ENCODE measurements at places on chromosomes 2 and 18.

GRCh38 chr18:36903215-36903928, 74.4 kb downstream of the KIAA1328 start:
- no peaks in the 10 kb centered on the region for H3K4me1 ChIP-seq
- H3K27ac ChIP-seq: no peak overlapping the region
- H3K36me3 ChIP-seq: no peaks in the 10 kb centered on the region
- no peaks in the 10 kb centered on the region for H3K27me3 ChIP-seq
- no peak for DNase-seq

- no peak overlapping the region for H3K27ac ChIP-seq
- no peak for DNase-seq
- no peaks in the 10 kb centered on the region for H3K4me1 ChIP-seq
- no peaks in the 10 kb centered on the region for H3K36me3 ChIP-seq
- H3K27me3 ChIP-seq: no peaks in the 10 kb centered on the region
These were observed 44.7 kb downstream of the TGFA start for GRCh38 chr2:70508711-70509462.

DNA sequence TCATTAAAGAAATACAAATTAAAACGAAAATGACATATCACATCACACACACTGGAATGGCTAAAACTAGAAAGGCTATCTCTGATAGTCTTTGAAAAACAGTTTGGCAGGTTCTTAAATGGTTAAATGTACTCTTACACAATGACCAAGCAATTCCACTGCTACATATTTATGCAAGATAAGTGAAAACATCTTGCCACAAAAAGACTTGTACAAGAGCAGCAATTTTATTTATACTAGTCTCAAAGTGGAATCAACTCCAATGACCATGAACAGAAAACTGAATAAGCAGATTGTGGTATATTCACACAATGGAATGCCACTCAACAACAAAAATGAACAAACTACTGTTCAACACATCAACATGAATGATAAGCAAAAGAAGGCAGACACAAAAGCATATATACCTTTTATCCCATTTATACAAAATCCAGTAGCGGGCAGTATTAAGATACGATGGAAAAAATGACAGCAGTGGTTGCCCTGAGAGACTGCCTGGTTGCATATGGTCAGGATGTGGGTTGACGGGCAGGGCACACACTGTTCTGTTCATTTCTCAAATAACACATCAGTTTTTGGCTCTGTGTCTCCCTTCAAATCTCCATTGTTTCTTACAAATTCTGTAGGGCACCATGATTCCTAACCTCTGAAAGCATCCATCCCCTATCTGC, 25.4 kb downstream of the SP100 start:
- H3K27ac ChIP-seq: peak overlapping the region; percentile 80
- no peak overlapping the region for H3K4me3 ChIP-seq
- H3K36me3 ChIP-seq: peaks cover 69% of the 10 kb centered on the region
- H3K4me1 ChIP-seq: peaks cover 67% of the 10 kb centered on the region
- peak; percentile 58 for DNase-seq

DNA sequence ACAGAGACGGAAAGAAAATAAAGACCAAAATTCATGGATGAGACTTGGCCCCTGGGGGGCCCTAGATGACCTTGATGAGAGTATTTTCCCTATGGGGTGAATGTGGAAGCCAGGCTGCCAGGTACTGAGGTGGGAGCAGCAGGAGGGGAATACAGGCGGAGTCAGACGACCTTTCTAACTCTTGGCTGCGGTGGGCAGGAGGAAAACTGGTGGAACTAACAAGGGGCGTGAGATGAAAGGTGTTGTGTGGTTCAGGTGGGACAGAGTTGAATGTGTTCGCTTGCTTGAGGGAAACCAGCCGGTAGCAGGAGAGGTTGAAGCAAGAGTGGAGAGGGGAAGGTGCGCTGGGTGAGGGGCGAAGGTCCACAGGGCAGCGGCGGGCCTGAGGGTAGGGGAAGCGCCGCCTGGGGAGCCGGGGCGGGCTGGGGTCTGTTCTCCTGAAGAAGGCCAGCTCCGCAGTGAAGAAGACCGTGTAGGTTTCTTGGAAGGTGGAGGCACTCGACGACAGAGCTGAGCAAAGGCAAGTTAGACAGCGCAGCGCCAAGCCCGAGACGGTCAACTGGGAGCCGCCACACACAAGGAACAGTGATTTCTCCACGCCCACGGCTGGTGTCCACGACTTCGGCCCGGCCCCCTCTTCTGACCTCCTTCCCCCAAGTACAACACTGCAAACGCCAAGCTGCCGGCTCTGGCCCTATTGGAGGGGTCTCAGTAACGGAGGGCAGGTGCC, 61.7 kb downstream of the GNAL start:
- peaks cover 9% of the 10 kb centered on the region for H3K27me3 ChIP-seq
- H3K4me1 ChIP-seq: peaks cover 4% of the 10 kb centered on the region
- H3K27ac ChIP-seq: no peak overlapping the region
- H3K4me3 ChIP-seq: no peak overlapping the region
- no peaks in the 10 kb centered on the region for H3K36me3 ChIP-seq

DNA sequence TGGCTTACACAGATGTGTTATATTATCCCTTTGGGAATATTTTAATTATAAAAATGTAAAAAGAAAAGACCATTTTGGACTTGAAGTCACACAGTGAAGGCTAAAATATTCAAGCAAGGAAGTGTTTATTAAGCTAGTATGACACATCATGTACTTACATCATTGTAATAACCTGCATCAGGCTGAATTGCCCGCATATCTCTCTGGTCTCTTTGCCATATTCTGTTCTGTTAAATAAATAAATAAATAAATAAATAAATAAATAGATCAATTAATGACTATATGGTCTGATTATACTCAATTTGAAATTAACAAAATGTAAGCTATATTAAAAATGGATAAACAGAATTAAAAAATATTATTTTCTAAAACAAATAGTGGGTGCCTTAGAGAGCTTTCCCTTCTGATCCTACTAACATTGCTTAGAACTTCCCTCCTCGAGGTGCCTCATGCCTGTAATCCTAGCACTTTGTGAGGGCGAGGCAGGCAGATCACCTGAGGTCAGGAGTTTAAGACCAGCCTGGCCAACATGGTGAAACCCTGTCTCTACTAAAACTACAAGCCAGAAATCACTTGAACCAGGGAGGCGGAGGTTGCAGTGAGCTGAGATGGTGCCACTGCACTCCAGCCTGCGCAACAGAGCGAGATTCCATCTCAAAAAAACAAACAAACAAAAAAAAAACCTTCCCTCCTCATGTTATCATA, 42.0 kb downstream of the WDR33 start:
- peak overlapping the region; percentile 5 for H3K27ac ChIP-seq
- H3K4me3 ChIP-seq: no peak overlapping the region
- H3K4me1 ChIP-seq: peaks cover 2% of the 10 kb centered on the region
- peaks cover 50% of the 10 kb centered on the region for H3K36me3 ChIP-seq
- no peak for DNase-seq

DNA sequence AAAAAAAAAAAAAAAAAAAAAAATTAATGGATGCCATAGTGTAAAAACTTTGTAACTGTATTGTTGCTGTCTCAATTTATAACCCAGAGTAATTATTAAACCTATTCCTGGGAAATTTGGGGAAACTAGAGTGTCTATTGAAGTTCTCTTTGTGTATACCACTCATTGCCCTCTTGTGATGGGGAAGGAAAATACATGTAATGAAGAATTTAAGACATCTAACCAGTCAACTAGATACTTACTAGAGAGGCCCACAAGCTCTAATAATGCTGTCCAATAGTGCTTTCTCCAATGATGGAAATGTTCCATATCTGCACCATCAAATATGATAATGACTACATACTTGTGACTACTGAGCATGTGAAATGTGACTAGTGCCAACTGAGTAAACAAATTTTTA, 168.5 kb upstream of the SLC39A10 start:
- H3K36me3 ChIP-seq: no peaks in the 10 kb centered on the region
- no peak overlapping the region for H3K4me3 ChIP-seq
- no peaks in the 10 kb centered on the region for H3K27me3 ChIP-seq
- H3K27ac ChIP-seq: no peak overlapping the region
- no peak for DNase-seq

GRCh38 chr18:35042389-35043071, 1.3 kb downstream of the MAPRE2 start:
- no peaks in the 10 kb centered on the region for H3K27me3 ChIP-seq
- peak overlapping the region; percentile 99 for H3K4me3 ChIP-seq
- peaks cover 82% of the 10 kb centered on the region for H3K4me1 ChIP-seq
- peak overlapping the region; percentile 96 for H3K27ac ChIP-seq
- H3K36me3 ChIP-seq: no peaks in the 10 kb centered on the region

- H3K27ac ChIP-seq: no peak overlapping the region
- no peak overlapping the region for H3K4me3 ChIP-seq
- DNase-seq: no peak
- peaks cover 50% of the 10 kb centered on the region for H3K4me1 ChIP-seq
These were observed 157.9 kb upstream of the APCDD1 start for GRCh38 chr18:10296491-10296890.

GRCh38 chr2:119372778-119373568, 6.2 kb downstream of the DBI start:
- peaks cover 4% of the 10 kb centered on the region for H3K4me1 ChIP-seq
- no peaks in the 10 kb centered on the region for H3K27me3 ChIP-seq
- H3K27ac ChIP-seq: no peak overlapping the region
- DNase-seq: no peak
- no peak overlapping the region for H3K4me3 ChIP-seq

GRCh38 chr2:64677530-64677929, 23.8 kb upstream of the SERTAD2 start:
- H3K27ac ChIP-seq: no peak overlapping the region
- no peaks in the 10 kb centered on the region for H3K27me3 ChIP-seq
- H3K36me3 ChIP-seq: no peaks in the 10 kb centered on the region
- no peak for DNase-seq
- H3K4me3 ChIP-seq: no peak overlapping the region

DNA sequence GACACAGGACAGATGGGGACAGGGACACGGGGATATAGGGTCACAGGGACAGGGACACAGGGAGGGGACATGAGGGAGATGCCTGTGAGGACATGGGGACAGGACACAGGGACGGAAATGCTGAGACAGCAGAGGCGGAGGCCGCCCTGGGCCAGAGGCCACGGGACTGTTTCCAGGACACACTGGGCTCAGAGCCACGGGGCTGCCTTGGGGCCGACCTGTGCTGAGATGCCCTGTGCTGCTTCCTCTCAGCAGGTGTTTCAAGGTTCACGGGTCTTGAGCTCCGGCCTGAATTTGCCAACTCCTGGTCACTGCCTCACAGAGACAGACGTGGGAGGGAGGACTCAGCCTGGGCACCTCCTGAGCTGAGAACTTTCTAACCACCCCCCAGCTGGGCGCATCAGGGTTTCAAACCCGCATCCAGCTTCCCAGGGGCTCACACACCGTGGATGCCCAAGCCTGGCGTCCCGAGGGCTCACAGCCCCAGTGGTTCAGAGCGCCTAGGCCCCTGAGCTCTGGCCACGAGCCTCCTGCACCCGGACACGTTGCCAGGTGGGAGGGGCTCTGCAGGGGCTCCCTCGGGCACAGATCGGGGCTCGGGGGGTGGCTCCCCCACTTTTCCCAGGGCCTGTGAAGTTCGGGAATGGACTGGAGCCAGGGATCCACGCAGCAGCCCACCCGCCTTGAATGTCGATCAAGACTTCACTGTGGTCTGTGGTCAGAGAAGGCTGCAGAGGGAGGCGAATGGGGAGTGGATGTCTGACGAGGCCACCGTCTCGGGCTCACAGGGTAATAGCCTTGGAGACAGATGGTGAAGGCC, 64.1 kb downstream of the SLC66A2 start:
- H3K27me3 ChIP-seq: no peaks in the 10 kb centered on the region

DNA sequence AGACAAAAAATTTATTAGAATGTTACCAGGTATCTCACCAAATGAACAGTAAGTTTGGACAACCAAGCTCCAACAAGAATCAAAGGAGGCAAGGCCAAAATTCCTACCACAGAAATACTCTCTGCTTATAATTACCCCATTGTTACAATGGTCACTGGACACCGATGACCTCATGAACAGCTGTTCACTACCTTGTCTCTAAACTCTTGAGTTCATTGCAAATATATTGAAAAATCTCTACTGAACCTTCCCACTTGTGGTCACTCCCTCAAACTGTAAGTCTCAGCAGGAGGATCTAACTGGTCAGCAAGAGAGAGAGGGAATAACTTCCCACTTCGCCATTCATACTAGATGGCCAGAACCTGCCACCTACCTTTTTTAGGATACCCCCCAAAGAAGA, 50.0 kb downstream of the ERBB4 start:
- no peak overlapping the region for H3K27ac ChIP-seq
- DNase-seq: no peak
- no peaks in the 10 kb centered on the region for H3K4me1 ChIP-seq
- no peaks in the 10 kb centered on the region for H3K27me3 ChIP-seq

DNA sequence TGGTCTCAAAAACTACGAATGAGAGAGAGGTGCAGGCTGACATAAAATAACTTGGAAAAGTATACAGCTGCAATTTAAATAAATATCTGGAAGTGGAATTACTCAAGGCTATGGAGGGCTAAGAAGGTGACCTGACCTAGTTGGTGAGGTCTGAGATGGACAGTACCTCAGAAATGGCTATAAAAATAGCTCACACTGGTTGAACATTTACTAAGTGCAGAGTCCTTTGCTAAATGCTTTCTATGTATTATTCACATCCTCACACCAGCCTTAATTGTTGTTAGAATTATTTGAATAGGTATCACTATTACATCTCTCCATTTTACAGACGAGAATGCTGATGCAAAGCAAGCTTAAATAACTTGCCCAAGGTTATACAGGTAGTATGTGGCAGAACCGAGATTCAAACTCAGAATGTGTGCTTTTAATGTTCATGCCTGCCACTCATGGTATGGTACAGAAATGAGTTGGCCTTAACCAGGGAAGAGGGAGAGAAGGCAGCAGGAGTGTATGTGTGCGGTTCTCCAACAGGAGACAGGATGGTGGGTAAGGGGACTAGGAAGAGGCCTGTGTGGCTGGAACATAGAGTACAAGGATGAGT, 37.4 kb downstream of the MRPL44 start:
- no peaks in the 10 kb centered on the region for H3K36me3 ChIP-seq
- DNase-seq: no peak
- no peak overlapping the region for H3K4me3 ChIP-seq
- H3K4me1 ChIP-seq: no peaks in the 10 kb centered on the region

- H3K4me3 ChIP-seq: no peak overlapping the region
- H3K4me1 ChIP-seq: no peaks in the 10 kb centered on the region
- DNase-seq: no peak
- peaks cover 6% of the 10 kb centered on the region for H3K27me3 ChIP-seq
These were observed 86.3 kb downstream of the SEMA4F start for GRCh38 chr2:74740395-74740740.

DNA sequence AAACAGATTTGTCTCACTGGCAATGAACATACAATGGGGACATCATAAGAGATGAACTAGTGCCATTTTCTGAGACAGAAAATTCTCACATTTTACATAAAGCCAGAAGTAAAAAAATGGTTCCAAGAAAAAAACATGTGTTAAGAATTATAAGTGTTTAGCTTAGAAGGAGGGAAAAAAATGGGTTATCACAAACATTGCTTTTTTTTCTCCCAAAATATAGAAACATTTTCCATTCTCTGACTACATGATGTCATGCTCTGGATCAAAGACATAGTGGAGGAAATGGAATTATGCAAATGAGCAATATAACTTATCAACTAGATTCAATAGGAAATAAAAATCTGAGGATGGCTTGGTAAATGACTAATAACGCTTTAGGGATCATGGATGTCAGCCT, 49.8 kb downstream of the SPATS2L start:
- no peaks in the 10 kb centered on the region for H3K4me1 ChIP-seq
- H3K27ac ChIP-seq: no peak overlapping the region
- H3K4me3 ChIP-seq: no peak overlapping the region
- DNase-seq: no peak
- no peaks in the 10 kb centered on the region for H3K36me3 ChIP-seq
- H3K27me3 ChIP-seq: no peaks in the 10 kb centered on the region

All from B cell (primary cell).